ENCODE measurements at places on chromosomes 1 and 21.

DNA sequence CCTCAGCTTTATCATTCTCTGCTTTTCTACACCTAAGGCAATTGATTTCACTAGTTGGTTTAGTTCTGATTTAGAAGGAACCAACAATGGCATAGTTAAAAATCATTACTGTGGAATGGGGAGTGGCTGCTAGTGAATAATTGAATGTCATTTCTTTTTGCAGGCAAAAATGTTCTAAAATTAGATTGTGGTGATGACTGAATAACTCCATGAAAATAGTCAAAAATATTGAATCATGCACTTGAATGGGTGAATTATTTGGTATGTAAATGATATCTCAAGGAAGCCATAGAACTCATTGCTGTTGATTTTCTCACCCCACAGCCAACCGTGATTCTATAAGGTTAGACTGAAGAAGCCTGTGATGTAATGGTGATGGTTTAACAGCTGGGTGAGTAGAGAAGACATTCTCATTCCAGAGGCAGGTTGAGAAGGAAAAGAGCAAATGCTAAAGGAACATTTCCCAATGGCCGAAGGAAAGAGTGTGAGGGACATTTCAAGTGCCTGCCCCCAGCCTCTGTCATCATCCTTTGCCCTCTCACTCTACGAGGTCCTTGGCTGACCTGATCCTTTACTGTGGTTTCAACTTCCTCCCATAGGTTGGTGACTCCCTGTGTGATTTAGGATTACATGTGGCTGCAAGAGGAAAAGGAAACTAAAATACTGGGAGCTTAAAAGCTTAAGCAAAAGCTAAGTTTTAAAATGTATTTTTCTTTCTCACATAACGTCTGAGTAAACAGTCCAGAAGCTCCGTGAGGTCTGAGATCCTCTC is 12.5 kb downstream of the OVAAL start:
- no peak for DNase-seq

DNA sequence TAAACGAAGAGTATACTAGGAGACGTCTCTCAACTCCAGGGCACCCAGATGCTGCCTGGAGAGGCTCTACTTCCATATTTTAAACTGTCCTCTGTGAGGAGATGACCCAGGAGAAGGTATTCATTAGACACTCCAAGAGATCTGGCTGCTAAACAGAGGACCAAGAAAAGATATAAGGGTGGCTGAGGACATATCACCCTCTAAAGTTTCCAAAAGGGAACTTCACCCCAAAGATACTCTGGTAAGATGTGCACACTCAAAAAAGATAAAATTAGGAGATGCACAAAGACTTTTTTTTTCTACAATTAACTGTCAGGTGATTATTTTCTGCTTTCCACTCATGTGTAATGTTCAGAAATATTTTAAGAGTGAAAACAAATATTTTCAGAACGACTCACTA is 1.4 kb downstream of the ZNF670 start:
- no peak for DNase-seq

GRCh38 chr1:3192825-3193224 is 123.8 kb downstream of the PRDM16 start:
- DNase-seq: no peak

GRCh38 chr1:205576805-205577761 is 54.7 kb downstream of the ELK4 start:
- DNase-seq: no peak

DNA sequence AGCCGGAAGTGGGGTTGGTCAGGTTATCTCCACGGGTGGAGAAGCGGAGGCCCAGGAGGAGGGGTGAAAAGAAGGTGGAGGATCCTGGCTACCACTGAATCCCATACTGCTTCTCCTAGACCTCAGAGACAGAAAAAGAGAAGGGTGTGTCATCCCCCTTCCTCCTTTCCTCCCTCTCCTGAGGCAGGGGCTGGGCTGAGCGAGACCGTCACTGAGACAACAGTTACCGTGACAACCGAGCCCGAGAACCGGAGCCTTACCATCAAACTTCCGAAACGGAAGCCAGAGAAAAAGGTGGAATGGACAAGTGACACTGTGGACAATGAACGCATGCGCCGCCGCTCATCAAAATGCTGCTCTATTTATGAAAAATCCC is 42.1 kb upstream of the NBPF3 start:
- peak; percentile 8 for DNase-seq

- DNase-seq: no peak
These were observed 9.3 kb downstream of the PSMG1 start for GRCh38 chr21:39173716-39174680.

GRCh38 chr1:228038387-228039005 is 31.7 kb downstream of the WNT3A start:
- DNase-seq: no peak

DNA sequence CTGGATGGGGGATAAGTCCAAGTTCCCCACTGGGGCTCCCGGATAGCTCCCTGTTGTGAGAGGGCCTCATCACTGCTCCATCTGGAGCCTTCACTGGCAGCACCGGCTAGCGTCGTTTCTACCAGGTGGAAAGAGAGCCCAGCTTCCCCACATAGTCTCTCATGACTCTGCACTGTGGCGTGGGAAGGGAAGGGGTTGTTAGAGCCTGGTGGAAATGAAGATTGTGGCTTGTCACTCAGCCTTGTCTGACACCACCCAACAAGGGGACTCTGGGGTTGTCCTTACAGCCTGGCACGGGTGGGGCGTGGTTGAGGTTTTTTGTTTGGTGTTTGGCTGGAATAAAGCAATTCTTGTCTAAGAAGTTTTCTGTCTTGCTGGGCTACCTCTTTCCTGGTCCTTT is 94.6 kb downstream of the ADARB1 start:
- DNase-seq: no peak

- no peak for DNase-seq
These were observed 11.4 kb downstream of the VAV3 start for GRCh38 chr1:107953556-107953955.

DNA sequence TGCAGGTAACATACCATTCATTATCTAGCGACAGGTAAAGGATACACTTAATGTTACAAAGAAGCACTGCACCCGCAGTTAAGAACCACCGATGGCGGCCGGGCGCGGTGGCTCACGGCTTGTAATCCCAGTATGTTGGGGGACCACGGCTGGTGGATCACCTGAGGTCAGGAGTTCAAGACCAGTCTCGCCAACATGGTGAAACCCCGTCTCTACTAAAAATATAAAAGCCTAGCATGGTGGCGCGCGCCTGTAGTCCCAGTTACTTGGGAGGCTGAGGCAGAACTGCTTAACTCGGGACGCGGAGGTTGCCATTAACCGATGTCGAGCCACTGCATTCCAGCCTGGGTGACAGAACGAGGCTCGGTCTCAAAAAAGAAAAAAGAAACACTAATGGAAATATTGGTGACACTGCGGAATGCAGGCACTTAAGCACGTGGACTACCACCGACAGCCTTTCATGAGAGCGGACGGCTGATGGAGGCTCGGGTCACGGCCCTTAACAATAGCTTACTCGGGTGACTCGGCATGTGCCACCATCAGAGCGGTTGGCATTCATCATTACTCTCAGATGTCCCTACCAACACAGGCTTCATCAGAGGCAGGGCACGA is 542 bp downstream of the GAS5 start:
- no peak for DNase-seq

- DNase-seq: peak; percentile 9
These were observed 43.3 kb downstream of the POU2F1 start for GRCh38 chr1:167263819-167264464.

GRCh38 chr1:207304710-207305488 is 16.6 kb upstream of the CD55 start:
- no peak for DNase-seq

- DNase-seq: peak; percentile 52
These were observed 29.7 kb downstream of the ENO1 start for GRCh38 chr1:8848663-8849386.

DNA sequence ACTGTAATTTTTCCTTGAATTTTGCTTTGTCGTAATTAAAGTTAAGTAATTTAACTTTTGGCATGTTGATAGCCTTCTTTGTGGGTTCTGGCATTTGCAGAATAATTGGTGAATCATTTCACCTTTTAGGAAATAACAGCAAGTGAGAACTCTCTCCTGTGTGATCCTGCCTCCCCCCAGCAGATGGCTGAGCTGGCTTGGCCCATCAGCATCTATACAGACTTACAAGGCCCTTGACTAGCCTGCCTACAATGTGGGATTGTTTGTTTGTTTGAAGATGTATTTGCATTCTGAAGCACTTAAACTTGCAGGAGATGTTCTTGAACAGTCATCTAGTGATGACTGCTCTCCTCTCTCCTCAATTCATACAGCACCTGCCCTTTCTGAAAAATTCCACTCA is 55.9 kb downstream of the MACO1 start:
- DNase-seq: no peak

DNA sequence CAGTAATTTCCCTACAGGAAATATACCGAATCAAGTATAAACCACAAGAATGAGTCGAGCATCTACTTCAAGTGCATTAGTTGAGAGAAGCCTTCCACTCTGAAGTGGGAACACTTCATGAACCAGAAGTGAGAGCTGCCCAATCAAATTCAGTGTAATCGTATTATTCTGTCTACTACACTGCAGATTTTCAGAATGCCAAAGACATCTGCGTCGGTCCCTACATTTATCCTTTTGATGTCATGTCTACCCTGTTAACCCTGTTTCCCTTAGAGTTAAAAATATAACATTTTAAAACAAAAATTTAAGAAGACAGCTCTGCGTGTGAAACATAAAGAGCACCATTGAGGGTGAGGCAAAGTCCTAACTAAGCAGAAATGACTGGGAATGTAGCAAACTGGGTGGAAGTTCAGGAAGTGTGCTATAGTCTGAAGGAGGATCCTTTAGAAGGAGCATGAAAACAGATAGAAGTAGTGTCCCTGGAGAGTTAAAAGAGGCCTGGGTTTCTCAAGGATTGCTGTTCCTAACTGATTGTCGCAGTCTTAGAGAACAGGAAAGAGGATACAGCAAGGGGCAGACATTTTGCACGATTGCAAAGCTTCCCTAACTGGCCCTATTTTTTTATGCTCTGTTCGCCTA is 291.2 kb downstream of the PTPRC start:
- peak; percentile 53 for DNase-seq

- no peak for DNase-seq
These were observed 6.5 kb upstream of the LRRC71 start for GRCh38 chr1:156913809-156914387.

DNA sequence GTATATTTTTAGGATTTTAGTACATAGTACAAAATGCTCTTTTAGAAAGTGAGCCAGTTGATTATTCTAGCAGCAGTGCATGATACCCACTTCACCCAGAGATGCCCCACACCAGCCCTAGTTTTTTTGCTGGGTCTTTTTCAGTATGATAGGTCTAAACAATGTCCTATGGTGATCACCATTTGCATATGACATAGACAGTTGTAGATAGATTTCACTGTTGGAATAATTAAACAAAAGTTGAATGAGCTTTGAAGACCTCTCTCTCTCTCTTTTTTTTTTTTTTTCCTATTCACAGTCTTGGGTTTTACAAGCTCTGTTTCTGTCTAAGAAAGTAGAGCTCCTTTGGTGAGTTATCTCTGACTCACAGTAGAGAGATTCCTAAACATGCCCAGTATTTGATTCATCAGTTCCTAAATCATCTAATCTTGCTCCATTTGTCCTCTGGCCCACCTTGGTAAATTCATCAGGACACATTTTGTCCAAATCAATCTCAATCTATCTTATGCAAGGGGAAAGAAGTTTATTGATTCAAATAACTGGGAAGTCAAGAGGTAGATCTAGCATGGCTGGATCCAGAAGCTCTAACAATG is 44.7 kb upstream of the VAV3 start:
- DNase-seq: no peak

- no peak for DNase-seq
These were observed 1.8 kb downstream of the FHL3 start for GRCh38 chr1:38003261-38004250.

DNA sequence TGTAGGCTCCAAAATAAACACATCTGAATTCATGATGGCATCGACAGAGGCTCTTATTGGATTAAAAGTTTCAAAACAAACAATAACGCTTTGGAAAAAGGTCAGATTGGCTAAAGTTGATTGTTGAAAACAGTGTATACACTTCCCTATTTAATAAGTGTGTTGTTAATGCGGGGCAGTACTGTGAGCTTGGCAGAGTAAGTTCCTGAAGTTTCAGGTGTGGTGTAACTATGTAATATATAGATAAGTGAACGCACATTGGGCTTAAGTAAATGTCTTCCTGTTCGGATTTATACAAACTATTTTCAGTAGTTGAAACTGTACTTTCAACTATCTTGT is 810 bp downstream of the ZBTB37 start:
- DNase-seq: no peak

GRCh38 chr1:108000620-108001111 is 35.7 kb upstream of the VAV3 start:
- no peak for DNase-seq

GRCh38 chr1:8701794-8702471 is 115.5 kb downstream of the RERE start:
- DNase-seq: no peak

GRCh38 chr1:38464071-38464661 is 395.4 kb downstream of the RRAGC start:
- no peak for DNase-seq

DNA sequence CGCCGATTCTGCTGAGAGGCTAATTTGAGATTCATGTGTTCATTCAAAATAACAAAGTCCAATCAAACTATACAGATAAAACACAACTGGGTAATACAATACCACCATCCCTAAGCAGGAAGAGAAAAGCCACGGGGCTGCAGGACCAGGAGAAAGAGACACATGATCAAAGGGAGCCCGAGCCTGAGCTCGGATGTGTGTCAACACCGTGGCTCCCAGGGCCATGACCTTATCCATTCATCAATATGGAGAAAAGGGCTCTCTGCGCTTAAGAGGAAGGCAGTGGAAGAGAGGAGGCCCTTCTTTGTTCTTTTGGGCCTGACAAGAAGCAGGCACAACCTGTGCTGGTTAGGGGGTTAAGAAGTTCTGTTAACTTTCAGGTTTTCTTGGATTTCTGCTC is 56.7 kb downstream of the HUNK start:
- no peak for DNase-seq

- no peak for DNase-seq
These were observed 61.6 kb downstream of the TMCO4 start for GRCh38 chr1:19738076-19738475.

- DNase-seq: no peak
These were observed 25.9 kb downstream of the RPAP2 start for GRCh38 chr1:92324784-92325183.

- DNase-seq: no peak
These were observed 8.6 kb downstream of the AVPR1B start for GRCh38 chr1:206108635-206109034.

- no peak for DNase-seq
These were observed 65.0 kb upstream of the FAM20B start for GRCh38 chr1:178960482-178961240.

GRCh38 chr1:59061876-59062275 is 235.0 kb upstream of the FGGY start:
- no peak for DNase-seq

- no peak for DNase-seq
These were observed 148.7 kb downstream of the BARHL2 start for GRCh38 chr1:90568436-90568835.

- DNase-seq: no peak
These were observed 32.6 kb upstream of the SELENON start for GRCh38 chr1:25767437-25767770.

DNA sequence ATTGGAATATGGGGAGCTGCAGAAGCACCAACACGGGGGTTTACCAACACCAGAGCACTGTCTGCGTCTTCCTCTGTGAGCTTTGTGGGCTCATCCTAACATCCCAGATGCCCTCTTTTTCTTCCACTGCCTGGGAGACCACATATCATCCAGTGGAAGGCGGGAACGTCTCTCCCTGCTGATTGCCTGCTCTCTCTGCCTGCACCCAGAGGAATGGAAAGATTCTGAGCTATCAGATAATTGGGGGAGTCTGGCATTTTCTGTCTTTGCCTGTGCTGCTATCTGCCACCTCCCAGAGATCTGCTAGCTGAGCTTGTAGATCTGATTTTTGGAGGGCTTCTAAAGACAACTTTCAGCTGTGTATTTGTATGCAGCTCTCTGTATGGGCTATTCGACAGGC is 166.2 kb upstream of the PLXNA2 start:
- no peak for DNase-seq

Measured in CD4-positive, alpha-beta T cell treated with Interleukin-4 for 4 hours (primary cell).